Activated CD8-positive, alpha-beta memory T cell treated with anti-CD3 and anti-CD28 coated beads for 48 hours (primary cell): ENCODE measurements at places on chromosomes 6 and 20.

GRCh38 chr6:20169119-20169557 lies 43.1 kb downstream of the MBOAT1 start:
- no peak for DNase-seq

DNA sequence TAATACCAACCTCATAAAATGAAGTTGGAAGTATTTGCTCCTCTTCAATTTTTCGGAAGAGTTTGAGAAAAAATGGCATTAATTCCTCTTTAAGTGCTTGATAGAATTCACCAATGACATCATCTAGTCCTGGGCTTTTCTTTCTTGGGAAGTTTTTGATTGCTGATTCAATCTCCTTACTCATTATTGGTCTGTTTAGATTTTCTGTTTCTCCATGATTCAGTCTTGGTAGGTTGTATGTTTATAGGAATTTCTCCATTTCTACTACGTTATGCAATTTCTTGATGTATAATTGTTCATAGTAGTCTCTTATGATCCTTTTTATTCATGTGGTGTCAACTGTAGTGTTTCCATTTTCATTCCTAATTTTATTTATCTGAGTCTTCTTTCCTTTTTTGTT lies 176.9 kb upstream of the PRND start:
- no peak for DNase-seq

DNA sequence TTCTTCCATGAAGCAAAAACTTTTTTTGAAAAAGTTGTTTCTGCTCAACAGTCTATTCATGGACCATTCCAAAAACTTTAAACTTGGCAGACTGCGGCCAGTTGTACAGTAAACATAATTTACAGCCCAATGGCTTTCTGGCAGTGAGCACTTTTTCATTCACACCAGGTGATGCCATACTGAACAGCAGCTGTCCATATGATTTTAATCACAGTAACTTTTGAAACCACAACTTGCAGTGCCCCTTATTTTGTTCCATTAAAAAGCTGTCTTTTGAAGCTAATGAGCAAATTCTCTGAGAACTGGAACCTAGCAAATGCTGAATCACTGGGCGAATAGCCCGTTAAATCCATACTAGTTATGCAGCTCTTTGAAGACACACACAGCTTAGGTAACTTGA lies 576.6 kb downstream of the PTPRT start:
- DNase-seq: no peak

DNA sequence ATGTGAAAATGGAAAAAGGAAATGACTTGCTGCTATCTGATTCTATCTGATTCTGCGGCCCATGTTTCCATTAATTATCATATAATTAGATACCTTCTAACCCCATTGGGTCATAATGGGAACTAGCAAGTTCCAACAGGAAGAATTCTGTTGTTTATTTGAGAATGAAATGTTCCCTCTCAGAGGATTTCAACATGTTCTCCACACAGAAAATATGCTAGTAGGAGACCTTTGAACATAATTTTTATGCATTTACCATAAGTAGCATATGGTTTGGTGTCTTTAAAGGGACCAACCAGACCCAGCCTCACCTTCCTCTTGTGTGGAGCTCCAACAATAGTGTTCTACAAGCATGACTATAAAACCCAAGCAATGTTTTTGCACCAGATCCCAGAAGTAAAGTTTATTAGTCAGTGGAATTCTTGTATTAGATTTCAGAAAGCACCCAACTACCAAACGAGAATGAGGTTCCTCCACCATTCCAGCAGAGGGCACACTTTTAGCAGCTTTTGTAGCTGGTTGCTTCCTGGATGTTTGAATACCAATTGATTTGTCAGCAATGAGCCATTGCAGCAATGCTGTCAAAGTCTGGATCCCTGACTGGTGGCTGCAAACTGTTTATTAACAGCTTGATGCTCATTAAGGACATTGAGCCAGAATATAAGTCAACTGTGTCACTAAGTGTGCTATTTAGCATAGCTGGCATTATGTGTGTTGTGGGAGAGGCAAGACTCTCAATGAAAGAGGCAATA lies 143.6 kb upstream of the GJE1 start:
- DNase-seq: no peak

DNA sequence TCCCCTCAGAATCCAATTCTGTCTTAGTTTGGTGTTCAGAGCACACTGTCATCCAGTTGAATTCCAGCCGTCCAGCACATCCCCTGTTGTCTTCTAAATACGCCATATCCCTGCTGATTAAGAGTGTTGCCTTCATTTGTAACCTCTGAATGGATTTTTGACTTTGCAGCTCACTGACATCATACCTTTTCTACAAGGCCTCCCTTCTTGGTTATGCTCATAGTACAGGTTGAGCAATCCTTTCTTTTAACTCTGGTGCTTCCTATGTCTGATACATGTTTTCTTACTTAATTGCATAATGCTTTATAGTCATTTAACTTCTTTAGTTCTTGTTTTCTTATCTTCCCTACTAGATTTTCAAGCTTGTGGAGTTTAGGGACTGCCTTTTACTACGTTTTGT lies 36.4 kb downstream of the XRN2 start:
- no peak for DNase-seq

- no peak for DNase-seq
Measured at GRCh38 chr6:15658181-15658744, 4.6 kb downstream of the DTNBP1 start.

DNA sequence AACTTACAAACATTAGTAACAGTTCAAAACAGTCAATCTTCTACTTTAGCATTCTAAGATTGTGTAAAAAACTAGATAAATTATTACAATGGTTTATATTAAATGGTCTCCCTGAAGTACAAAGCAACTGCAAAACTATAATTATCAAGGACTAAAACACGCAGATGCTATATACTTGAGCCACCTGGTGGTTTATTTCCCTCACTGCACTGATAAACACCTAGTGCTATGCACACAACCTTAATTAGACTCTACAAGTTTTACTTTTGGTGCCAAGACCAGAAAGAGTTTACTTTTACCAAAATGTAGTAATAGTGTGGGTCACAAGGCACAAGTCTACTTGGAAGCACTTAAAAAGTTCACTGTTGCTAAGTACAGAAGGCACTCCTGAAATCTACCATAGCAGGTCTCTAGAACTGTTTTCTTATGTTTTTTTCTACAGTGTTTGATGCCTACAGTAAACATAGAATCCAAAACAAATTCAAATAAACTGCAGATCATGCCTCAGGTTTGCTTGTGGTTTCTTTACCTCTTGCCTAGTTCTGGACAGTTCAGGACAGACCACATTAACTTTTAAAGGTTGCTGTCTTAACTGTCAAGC lies 49.2 kb downstream of the GMDS start:
- no peak for DNase-seq

DNA sequence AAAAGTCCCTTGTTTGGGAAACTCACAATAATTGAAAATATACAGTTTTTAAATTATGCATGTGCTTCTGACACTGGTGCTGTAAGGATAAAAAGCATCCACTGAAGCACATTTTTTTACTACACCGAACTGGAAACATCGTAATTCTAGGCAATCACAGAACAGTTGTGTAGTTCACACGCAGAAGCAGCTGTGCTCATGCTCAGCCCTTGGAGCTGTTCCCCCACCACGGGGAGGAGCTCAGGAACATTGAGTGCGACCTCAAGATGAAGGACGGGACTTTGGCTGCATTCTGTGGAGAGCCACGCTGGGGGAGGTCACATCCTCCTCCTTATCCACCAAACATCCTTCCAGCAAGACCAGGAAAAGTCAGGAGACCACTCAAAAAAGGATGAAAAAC lies 466.3 kb upstream of the CDH4 start:
- DNase-seq: no peak

GRCh38 chr6:167567142-167568033 lies 242.5 kb downstream of the TTLL2 start:
- no peak for DNase-seq

DNA sequence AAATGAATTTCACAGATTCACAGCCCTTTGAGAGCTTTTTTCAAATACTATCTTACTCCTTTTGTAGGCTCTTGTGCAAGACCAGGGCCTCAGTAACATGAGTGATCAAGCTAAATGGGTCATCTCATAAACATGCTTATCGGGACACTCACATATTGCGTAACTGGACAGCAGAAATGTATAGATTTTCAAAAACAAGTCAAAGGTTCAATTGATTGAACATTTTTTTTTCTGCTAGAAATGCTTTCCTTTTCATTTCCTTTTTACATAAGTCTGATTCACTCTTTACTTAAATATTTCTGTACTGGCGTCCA lies 8.7 kb upstream of the SALL4 start:
- DNase-seq: no peak

DNA sequence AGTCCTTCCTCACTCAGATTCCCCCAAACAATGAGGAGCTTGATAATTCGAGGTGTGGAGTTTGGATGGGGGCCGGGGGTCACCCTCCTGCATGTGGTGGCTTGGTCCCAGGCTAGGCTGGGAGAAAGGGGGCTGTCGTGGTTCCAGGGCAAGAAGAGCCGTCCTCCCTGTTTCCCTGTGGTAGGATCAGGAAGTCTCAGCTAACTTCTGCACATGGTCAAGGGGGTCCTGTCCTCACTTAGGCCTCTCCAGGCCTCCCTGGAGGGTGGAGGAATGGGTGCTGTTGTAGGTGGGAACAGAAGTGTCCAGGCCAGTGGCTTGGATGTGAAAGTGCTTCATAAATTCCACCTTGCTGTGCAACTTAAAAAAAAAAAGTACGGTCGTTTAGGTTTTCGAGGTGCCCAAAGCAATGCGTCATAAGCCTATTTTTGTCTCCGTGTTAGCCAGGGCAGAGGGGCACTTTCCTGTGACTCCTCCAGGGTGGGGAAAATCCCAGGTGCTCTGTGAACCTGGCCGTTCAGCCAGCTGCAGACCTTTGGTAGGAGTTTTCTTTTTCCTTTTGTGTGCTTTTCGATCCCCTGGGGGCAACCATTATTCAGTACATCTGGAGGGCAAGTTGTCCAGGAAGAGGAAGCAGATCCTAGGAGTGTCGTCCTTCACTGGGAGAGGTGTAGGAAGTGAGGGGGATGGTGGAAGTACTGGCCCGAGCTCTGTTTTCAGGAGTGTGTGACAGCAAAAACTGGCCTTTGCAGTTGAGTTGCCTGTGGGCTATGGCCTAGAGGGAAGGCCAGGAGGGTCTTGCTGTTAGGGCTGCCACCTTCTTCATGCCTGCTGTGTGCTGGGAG lies 9.6 kb downstream of the IGF2R start:
- no peak for DNase-seq

GRCh38 chr6:128479991-128480390 lies 40.4 kb downstream of the PTPRK start:
- DNase-seq: no peak

- no peak for DNase-seq
Measured at GRCh38 chr6:89522778-89523177, 89.8 kb downstream of the ANKRD6 start.

DNA sequence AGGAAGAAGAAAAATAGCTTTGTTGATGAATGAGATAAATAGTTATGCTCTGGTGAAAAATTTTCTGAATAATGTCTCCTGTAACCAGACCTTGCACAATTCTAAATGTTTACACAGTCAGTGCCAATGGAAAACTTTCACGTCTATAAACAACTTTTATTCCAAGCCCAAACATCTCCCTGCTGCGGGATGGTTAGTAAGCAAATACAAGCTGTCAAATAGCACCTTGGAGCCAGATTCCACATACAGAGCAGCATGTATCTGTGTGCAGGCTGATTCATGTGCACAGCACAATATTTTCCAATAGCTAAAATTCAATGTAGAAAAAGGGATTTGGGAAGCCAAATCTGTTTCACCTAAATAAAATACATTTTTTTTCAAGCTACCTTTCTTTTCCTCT lies 813.3 kb downstream of the HACE1 start:
- no peak for DNase-seq

DNA sequence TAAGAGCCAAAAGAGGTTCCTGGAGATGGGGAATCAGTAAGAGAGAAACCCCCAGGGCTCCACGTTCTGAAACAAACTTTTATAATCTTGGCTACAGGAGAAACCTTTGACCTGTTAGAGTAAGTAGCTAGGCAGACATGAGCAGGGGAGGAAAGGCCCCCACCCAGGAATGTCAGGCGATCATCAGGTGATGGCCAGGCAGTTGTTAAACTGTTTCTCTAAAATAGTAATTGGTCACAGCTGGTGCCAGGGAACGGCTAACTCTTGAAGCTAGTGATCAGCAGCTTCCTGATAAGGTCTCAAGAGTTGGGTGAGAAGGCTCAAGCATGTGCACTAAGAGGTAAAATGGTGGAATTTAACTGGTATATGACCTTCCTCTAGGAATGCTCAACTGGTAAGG lies 263.8 kb downstream of the HDGFL1 start:
- DNase-seq: no peak

GRCh38 chr6:20463396-20463795 lies 61.7 kb downstream of the E2F3 start:
- no peak for DNase-seq

DNA sequence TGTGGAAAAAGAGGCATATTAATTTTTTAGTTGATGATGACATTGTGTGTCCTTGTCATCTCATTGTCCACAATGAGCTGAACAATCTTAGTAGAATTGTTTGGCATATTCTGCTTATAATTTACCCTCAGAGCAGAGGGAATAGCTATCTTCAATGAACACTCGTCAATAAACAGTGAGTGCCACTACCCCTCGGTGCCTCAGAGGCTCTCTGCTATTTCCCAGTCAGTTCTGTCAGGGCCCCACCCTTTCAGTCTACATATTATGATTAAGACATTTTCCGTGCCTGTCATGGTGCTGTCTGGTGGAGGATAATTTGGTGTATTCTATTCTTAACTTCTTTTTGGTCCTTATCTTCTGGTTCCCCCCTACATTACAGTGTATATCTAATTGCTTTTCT lies 31.2 kb downstream of the NUS1 start:
- DNase-seq: no peak

DNA sequence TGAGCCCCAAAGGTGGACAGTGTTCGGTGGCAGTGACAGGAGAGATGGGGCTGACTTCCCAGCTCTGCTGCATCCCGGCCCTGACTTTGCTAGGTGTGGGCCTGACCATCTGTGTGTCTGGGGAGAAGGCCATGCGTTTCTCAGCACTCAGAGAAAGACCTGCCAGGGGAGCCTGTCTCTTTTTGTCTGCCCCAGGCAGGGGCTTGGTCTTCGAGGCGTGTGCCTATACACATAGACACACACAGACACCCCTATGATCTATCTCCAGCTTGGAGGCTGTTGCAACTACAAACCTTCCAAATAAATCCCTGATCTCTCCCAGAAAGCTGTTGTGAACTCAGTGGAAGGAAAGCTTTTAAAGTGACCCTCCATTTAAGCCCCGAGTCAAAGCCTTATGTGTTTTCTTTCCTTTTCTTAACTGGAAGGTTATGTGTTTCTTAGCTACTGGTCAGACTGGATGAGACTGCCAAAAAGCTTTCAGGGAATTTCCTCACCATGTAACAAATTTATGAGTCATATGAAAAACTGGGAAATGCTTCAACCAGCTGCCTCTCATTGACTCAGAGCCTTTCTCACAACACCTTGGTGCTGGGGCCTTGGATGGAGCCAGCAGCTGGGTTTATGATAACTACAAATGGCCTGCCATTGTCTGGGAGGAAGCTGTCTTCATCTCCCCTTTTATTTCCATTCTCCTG lies 102.6 kb downstream of the CDC5L start:
- no peak for DNase-seq

- no peak for DNase-seq
Measured at GRCh38 chr6:54988576-54988975, 142.0 kb downstream of the FAM83B start.

DNA sequence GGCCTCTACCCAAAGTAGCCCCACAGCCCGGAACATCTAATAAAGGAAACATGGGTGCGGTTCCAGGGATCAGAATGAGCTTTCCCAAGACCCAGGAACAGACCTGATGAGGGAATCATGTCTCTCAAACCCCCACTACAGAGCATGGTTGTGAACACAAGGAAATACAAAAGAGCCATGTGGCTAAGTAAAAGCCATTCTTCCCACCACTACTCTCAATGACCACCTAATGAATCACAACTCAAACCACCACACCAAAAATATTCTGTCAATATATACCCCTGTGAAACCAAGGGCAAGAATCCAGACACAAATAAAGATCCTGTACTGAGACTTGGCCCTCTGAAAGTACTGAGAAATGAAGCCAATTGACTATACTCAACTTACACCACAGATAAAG lies 20.9 kb upstream of the COL21A1 start:
- no peak for DNase-seq
